CD4-positive, alpha-beta T cell (primary cell): ENCODE measurements at places on chromosomes 12 and 14. TPM values are rescaled to one million over a fixed set of nuclear protein-coding genes. Genes with fewer than 3 reads are reported as not detected.

DNA sequence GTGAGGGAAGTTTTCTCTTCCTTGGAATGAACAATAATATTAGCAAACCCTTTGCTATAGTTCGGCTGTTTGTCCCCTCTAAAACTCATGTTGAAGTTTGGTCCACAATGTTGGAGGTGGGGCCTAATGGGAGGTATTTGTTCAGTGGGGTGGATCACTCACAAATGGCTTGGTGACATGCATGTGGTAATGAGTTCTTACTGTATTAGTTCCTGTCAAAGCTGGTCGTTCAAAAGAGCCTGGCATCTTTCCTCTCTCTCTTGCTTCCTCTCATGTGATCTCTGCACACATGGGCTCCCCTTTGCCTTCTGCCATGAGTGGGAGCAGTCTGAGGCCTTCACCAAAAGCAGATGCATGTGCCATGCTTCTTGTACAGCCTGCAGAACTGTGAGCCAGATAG is 13.1 kb upstream of the PPP4R4 start:
- DNase-seq, result no peak

GRCh38 chr14:52987514-52987913 is 36.7 kb upstream of the FERMT2 start:
- DNase-seq, result no peak

- DNase-seq, result no peak
Observed at GRCh38 chr14:100824901-100825712, 811 bp upstream of the MEG3 start.

DNA sequence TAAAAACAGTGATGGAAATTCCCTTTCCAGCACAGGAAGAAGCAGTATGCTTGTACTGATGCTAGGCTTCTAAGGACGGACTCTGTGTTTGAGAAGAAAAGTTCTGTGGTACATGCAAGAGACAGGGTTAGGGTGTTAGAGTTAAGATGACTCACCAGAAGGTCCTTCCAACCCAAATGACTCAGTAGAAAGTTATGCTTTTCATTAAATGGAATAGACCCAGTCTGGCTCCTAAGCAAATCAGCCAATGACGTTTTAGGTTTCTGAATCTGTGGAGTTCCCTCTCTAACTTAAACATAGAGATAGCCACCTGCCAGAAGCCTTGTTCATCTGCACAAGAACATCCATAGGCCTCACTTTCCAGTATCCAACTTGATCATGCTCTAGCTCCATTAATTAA is 5.7 kb downstream of the PTHLH start:
- no peak for DNase-seq

DNA sequence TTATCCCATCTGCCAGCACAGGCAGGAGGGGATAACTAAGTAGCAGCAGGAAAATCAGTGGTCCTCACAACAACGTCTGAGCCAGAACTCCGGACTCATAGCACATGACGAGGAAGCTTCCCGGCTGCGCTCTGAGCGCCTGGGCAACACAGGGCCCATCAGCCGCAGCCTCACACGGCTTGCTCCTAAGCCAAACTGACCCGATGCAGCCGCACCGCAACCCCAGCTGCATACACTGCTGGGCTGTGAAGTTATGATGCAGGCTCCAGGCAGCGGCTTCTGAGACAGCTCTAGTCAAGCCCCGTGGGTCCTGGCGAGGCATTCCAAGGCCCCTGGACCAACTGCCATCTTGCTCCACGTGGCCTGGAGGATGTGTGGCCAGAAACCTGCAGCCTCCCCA is 28.1 kb downstream of the ZFYVE21 start:
- no peak for DNase-seq

- no peak for DNase-seq
Observed at GRCh38 chr12:50212071-50212467, 44.9 kb upstream of the CERS5 start.

- DNase-seq, result no peak
Observed at GRCh38 chr14:73055251-73055650, 3.1 kb upstream of the RBM25 start.

GRCh38 chr12:1919284-1919683 is 832 bp upstream of the CACNA2D4 start:
- no peak for DNase-seq

- no peak for DNase-seq
Observed at GRCh38 chr14:93986955-93987354, 10.1 kb upstream of the CCDC197 start.

- DNase-seq, result no peak
Observed at GRCh38 chr12:132660052-132660451, 27.1 kb downstream of the POLE start.

GRCh38 chr14:76686646-76687045 is 74.6 kb upstream of the VASH1 start:
- no peak for DNase-seq

DNA sequence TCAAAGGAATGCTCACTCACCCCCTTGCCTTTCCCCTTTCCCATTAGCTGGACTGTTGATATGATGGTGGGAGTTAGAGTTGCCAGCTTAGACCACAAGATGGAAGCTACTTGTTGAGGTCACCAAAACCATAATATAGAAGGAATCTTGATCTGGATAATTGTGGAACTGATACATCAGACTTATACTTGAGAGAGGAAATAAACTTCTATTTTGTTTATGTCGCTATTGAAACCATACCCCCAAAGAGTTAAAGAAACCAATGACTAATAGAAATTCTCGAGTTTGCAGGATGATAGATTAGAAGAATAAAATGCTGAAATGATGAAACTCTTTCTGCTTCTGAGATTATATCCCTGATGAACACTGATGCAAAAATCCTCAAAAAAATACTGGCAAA is 37.9 kb downstream of the TDG start:
- no peak for DNase-seq

GRCh38 chr14:106681568-106681967 is 1155.2 kb downstream of the TMEM121 start:
- no peak for DNase-seq

DNA sequence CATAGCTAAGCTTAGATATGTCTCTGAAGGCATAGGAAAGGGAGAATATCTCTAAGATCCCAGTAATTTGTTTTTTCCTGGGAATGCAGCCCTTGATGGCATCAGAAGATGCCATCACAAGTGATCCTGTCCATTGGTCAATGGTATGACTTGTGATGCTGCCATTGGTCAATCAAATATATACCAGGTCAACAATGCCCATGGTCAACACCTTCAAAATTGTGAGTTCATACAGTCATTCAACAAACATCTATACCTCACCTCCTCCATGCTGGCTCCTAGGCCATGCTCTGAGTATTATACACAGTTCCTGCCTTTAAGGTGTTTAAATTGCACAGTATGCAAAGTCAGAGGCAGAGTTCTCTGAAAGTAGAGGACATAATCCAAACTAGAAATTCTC is 19.3 kb upstream of the IL22 start:
- DNase-seq, result no peak

- no peak for DNase-seq
Observed at GRCh38 chr14:42013559-42013958, 406.9 kb downstream of the LRFN5 start.

DNA sequence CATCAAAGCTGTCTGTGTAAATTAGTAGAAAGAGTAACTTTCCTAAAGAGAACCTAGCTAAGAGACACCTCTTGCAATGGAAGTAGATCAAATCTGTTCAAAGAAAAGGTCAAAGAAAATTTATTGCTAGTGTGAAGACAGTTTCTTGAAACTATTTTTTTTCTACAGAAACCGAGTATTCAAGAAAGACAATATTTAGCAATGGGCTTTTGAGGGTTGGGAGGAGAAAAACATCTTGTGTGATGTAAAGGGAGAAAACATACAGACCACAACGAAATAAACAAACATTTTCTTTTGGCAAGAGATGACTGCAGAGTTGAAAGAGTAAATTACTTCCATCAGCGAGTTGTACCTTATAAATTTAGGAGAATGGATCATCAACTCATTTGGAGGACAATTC is 24.4 kb downstream of the NKX2-1 start:
- DNase-seq, result no peak

- DNase-seq, result no peak
Observed at GRCh38 chr12:71787580-71787979, 32.9 kb downstream of the RAB21 start.

DNA sequence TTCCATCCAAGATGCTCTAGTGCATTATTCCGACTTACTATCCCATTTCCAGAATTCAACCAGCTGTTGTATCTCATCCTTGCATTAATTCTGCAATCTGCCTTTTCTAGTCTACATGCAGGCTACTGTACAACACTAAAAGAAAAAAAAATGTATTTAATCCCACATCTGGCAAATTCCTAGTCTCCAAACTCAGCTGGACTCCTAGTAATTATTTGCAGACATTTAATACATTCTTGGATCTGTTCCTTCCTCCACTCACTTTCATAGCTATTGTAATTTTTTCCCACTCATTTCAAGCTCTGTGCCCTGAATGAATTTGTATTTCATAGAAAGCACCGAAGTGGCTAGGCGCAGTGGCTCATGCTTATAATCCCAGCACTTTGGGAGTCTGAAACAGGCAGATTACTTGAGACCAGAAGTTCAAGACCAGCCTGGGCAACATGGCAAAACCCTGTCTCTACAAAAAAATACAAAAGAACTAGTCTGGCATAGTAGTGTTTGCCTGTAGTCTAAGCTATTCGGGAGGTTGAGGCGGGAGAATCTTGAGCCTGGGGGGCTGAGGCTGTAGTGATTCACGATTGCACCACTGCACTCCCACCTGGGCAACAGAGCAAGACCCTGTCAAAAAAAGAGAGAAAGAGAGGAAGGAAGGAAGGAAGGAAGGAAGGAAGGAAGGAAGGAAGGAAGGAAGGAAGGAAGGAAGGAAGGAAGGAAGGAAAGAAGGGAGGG is 39.5 kb upstream of the YAF2 start:
- no peak for DNase-seq

GRCh38 chr12:3225796-3226180 is 148.6 kb downstream of the TSPAN9 start:
- no peak for DNase-seq

DNA sequence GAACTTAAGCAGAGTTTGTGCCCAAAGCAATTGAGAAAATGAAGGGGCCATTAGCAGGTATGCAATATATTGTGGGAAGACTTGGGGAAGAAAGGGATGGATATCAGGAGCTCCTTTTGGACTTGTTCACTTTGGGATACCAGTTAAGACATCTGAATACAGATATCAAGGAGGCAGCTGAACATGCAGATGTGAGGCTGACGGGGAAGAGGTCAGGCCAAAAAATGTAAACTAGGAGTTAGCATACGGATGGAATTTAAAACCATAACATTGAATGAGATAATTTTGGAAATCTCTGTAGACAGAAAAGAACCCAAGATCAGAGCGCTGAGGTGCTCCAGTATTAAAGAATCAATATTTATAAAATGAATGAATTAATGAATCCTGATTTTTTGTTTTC is 53.4 kb downstream of the OSBPL8 start:
- no peak for DNase-seq

DNA sequence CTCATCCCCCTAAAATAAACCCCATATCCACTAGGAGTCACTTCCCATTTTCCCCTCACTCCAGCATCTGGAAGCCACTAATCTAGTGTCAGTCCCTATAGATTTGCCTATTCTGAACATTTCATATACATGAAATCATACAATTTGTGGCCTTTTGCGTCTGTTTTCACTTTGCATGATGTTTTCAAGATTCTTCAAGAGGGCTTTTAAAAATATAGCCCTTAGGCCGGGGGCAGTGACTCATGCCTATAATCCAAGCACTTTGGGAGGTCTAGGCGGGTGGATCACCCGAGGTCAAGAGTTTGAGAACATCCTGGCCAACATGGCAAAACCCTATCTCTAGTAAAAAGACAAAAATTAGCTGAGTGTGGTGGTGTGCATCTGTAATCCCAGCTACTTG is 104.7 kb downstream of the VEZT start:
- DNase-seq, result no peak

DNA sequence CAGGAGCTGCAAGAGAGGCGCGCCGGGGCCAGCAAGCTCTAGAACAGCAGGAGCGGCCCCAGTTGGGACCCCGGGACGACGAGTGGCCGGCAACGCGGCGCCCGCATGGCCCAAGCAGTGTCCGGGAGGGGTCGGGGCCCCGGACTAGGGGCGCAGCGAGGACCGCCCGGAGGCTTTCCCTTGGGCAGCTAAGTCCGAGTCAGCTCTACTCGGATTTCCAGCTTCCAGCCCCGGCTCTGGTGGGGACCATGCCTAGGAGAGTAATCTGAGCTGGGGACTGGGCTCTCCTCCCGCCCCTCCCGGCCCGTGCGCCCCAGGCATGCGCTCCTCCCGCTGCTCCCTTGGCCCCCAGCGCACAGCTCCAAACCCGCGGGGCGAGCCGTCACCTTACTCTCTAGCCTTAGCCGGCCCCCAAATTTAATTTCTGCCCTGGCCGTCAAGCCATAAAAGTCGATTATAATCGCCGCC is 41.6 kb upstream of the CAPRIN2 start:
- no peak for DNase-seq

DNA sequence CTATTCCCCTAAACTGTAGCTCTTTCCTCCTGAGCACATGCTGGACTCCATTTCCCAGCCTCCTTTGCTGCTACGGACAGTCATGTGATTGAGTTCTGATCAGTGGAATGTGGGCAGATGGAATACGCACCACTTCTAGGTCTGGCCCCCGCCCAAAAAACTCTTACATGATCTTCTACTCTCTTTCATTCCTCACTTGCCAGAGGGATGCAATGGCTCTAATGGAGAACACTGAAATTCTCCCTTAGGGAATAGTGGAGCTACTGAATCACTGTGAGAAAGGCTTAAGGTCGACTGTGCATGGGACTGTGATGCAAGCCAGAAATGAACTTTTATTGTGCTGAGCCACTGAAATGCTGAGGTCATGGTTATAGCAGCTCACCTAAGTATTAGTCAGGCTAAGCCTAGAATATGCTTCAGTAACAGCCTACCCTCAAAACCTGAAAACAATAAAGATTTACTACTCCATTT is 13.0 kb upstream of the TMED2 start:
- DNase-seq, result no peak

GRCh38 chr12:466762-467161 is 7.0 kb downstream of the B4GALNT3 start:
- no peak for DNase-seq

DNA sequence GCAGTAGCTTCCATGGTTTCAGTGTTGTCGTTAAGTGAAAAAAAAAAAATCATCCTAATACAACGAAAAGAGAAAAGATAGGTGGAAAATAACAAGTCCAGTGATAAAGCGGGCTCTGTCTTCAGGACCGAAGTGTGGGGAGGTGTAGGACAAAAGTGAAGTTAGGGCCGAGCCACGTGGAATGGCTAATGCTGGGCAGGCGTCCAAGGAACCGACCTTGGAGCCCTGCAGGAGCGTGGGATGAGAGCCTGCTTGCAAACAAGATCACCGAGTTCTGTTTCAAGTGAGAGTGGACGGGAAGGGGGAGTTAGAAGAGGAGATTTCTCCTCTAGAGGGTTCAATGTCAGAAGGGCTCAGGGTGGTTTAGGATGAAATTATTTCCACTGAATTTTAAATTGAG is 22.2 kb downstream of the A2ML1 start:
- no peak for DNase-seq

- no peak for DNase-seq
Observed at GRCh38 chr12:106138633-106139421, at the start of gene NUAK1. Gene NUAK1, minus strand, starts transcription at chr12:106138954. Its CDS starts 301 bp downstream, at chr12:106138653.

Gene MAP1LC3B2
- total RNA-seq, result 2.1 TPM

Gene KRT2
- total RNA-seq, result 2.1 TPM

Gene KCNK10
- total RNA-seq, result not detected

Gene AQP2
- total RNA-seq, result not detected

Gene MYH6
- total RNA-seq, result not detected

Gene CCDC196
- total RNA-seq, result not detected

Gene CLEC4A
- 0.39 TPM for total RNA-seq

Gene MSI1
- total RNA-seq, result not detected

Gene ADGRD1
- total RNA-seq, result not detected

Gene AQP6
- total RNA-seq, result not detected

Gene TSPAN31
- total RNA-seq, result 10.7 TPM

Gene TAS2R10
- not detected for total RNA-seq

Gene LMO3
- total RNA-seq, result not detected

Gene HCAR2
- total RNA-seq, result 0.19 TPM
